Dermis blood vessel endothelial cell (primary cell): ENCODE measurements at places on chromosomes 6 and 20. TPM values are rescaled to one million over a fixed set of nuclear protein-coding genes. Genes with fewer than 3 reads are reported as not detected.

Gene PRL
- total RNA-seq, result not detected in 2 replicates

Gene FAM209B
- total RNA-seq, result 0.33 TPM in 1 of 2 replicates, not detected in the other

DNA sequence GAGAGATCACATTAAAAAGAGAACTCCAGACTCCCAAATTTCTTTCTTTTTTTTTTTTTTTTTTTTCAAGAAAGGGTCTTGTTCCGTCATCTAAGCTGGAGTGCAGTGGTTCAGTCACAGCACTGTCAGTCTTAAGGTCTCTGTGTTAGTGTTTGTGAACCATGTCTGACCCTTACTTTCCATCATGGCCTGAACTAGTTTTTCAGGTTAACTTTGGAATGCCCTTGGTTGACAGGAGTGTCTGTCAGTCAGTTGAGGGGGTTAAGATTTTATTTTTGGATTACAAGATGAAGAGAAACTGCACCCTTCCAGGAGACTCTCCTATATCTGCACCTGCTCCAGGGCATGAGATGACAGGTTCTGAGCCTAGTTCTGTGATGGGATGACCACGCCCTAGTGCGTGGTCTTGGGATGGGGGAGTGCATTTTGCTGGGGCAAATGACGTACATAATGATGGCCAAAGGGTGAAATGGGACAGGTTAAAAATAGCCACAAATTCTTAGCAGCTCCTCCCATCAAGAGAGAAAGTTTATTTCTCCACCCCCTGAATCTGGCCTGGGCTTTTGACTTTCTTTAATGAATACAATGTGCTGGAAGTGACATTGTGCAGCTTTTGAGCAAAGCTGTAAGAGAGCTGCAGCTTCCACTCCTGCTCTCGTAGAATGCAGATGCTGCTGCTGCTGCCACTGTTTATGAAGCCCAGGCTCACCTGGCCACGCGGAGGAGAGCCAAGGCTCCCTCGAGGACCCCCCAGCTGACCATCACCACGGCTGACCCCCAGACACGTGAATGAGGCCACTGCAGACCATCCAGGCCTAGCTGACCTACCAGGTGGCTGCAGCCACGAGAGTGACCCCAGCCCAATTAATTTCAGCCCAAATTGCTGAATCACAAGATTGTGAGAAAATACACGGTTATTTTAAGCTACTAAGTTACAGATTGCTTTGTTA is 29.7 kb upstream of the FAM50B start:
- DNase-seq, result no peak

DNA sequence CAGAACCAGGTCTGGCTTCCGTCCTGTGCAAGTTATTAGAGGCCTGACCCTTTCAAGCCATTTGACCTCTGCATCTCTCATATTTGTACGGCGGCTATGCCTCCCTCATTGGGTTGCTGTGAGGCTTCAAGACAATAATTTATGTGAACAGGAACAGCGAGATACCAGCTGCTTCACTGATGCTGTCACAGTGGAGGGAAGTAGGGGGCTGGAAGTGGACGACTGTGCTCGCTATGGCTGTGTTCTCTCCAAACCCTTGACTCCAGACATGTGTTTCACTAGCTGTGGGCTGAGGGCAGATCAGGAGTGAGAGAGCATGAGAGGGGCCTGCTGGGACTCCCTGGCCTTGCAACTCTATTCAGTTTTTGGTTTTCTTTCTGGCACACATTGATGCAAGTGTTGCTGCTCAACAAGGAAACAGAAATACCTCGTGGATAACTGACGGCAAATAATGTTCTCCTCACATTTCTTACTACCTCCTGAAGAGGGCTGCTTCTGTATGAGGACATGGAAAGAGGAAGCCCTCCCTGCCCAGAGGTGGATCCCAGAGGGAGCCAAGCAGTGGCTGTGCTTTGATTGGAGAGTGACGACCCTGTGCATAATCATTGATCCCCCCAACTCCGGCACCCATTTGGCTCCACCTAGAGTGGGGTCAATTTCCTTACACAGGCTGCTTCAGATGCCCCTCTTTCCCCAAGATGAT is 34.7 kb upstream of the SCP2D1 start:
- no peak for DNase-seq
